Activated CD4-positive, alpha-beta T cell treated with anti-CD3 and anti-CD28 coated beads, Interleukin-2, amount 10 ng/mL, durations not matched to agents 7 days and 5 days (primary cell): ENCODE measurements at places on chromosomes 1 and 21. TPM values are rescaled to one million over a fixed set of nuclear protein-coding genes. Genes with fewer than 3 reads are reported as not detected.

GRCh38 chr1:62493656-62494055 lies 56.8 kb downstream of the USP1 start:
- no peak for DNase-seq

GRCh38 chr21:22898051-22898665 lies 1899.9 kb downstream of the NCAM2 start:
- DNase-seq: no peak

GRCh38 chr1:205229916-205230700 lies 2.4 kb downstream of the TMCC2 start:
- DNase-seq: no peak

DNA sequence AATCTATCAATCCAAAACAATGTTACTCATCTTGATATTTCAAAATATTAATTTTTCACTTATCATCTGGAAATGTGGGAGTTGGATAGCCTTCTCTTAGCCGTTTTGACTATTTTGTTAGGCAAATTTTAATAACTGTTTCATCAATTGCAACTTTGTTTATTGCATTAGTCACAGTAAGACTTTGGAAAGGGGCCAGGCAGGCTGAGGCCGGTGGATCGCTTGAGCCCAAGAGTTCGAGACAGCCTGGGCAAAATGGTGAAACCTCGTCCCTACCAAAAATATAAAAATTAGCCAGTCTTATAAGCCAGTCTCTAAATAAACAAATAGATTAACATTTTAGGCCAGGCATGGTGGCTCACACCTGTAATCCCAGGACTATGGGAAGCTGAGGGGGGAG lies 113.0 kb upstream of the NR5A2 start:
- DNase-seq: no peak

The GBP7 gene
- total RNA-seq: not detected

GRCh38 chr1:40396420-40396819 lies 22.9 kb downstream of the SMAP2 start:
- no peak for DNase-seq

GRCh38 chr1:66296951-66297350 lies 237.0 kb upstream of the SGIP1 start:
- no peak for DNase-seq

The CFHR1 gene
- not detected for total RNA-seq

The GSTM1 gene
- total RNA-seq: 68.4 TPM

GRCh38 chr1:180923021-180923841 lies 10.5 kb downstream of the KIAA1614 start:
- no peak for DNase-seq

DNA sequence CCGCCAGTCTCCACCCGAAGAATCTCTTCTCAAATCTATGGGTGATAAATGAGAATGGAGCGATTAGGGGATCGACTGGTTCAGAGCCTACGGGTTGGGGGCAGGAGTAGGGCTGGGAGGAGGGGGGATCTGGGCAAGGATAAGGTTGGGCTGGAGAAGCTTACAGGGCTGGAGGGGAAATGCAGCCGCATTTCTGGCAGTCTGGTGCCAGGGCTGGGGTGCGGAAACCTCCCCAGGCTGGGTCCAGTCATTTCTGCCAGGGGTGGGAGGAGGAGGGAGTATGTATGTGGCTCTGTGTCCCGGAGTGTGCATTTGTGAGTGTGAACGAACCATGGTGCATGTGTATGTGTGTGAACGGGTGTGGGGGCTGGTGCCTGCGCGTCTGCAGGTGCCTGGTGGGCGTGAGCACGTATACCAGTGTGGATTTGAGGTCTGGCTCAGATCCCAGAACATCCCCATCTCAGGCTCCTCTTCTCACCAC lies 10.2 kb downstream of the C1orf216 start:
- DNase-seq: no peak

The FAM163A gene
- not detected for total RNA-seq

The SIK1 gene
- 5.8 TPM for total RNA-seq

The PTCH2 gene
- total RNA-seq: 0.94 TPM

GRCh38 chr1:154714638-154715037 lies 106.7 kb upstream of the ADAR start:
- DNase-seq: peak; percentile 24

DNA sequence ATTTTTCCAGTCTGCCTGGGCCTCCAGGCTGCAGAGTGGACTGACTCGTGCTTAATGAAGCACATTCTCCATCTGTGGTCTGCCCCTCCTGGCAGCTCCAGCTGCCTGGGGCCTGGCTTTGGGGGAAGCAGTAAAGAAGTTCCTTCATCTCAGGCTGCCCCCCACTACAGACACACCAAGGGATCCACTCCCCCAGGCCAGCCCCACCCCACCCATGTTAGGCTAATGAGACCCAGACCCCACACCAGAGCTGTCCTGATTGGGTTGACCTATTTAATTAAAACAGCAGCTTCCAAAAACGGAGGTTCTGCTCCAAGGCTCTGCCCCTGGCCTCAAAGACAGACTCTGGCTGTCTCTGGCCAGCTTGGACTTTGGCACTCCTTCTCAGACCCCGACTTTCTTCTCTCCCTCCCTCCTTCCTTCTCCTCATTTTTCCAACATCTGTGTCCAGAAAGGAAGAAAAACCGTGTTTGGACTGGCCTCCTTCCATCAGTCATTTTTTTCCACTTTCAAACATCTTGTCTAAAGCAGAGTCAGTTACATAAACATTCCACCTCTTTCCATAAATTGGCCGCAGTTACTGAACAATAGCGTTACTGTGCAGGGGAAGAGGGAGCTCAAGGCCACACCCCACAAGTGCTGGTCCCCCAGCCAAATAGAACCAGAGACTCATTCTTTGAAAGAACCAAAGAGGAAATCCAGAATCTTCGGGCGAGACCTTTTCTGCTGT lies 29.7 kb downstream of the SERTAD4 start:
- no peak for DNase-seq

- no peak for DNase-seq
Measured at GRCh38 chr1:7760245-7760644, 10.9 kb upstream of the VAMP3 start.

- DNase-seq: no peak
Measured at GRCh38 chr1:163346326-163346870, 24.6 kb downstream of the NUF2 start.

DNA sequence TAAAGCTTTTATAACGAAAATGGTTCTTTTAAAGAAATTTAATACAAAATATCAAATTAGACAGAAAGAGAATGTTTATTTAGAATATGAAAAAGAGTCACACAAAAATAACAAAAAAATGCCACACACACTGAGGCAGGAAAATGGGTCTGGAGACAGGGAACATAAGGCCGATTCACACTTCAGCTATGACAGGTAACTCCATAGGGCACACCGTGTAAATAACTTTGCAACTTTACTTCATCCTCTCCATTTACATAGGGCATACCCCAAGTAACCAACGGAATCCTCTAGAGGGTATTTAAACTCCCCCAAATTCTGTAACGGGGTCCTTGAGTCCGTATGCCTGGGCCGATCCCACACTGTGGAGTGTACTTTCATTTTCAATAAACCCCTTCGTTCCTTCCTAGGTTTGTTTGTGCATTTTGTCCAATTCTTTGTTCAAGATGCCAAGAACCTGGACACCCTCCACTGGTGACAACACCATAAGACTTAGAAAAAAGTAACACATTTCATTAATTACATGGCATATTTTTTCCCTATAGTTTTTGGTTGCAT lies 23.1 kb upstream of the PTGS2 start:
- DNase-seq: no peak

The DNALI1 gene
- 0.47 TPM for total RNA-seq

The IVL gene
- total RNA-seq: not detected

The LRRC53 gene
- total RNA-seq: not detected

The AVPR1B gene
- not detected for total RNA-seq
